GM12878 (cell line): ENCODE measurements at places on chromosomes 11 and 22.

GRCh38 chr11:130997278-130997677 is 81.0 kb upstream of the SNX19 start:
- DNase-seq: no peak

GRCh38 chr11:692824-693414 is 2.1 kb downstream of the DEAF1 start:
- DNase-seq: peak; percentile 8

DNA sequence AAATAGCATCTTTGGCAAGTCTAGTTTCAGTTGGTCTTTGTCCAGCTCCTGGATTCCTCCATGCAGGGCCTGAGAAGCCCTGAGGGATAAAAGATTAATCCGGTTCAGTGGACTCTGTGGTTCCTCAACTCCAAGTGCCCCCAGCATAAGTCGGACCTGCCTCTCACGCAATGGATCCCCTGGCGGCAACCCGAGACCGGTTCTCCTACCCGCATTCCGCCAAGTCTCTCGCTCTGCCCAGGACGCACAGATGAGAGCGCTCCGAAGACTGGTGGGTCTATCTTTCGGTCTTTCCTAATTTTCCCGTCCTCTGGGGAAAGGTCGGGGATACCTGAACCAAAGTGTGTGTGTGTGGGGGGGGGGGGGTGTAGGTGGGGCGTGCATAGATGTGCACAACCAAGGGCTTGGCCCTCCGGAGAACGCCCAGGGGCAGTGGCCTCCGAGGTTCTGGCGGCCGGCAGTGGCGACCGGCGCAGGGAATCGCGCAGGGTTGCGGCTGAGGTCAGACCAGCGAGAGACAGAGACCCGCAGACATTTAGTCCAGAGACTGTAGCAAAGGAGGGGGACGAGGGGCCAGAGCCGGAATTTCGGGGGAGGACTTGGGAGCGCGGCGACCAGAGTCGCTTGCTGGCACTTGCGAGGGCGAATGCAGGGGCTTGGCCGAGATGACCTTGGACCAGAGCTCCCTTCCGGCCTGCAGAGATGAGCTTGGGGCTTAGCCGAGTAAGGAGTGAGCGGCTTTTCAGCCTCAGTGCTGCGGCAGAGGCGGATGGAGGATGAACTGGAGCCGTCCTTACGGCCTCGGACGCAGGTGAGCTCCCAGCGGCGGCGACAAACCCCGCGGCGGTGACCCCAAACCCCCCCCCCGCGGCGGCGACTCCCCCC is 712 bp upstream of the SLC2A11 start:
- no peak for DNase-seq

GRCh38 chr22:24507716-24508115 is 12.6 kb downstream of the UPB1 start:
- no peak for DNase-seq

GRCh38 chr22:49088801-49089791 is 738.6 kb downstream of the BRD1 start:
- no peak for DNase-seq

- no peak for DNase-seq
Measured at GRCh38 chr11:7677071-7677470, 3.8 kb upstream of the CYB5R2 start.

- DNase-seq: no peak
Measured at GRCh38 chr11:46240861-46241260, 36.6 kb upstream of the CREB3L1 start.

- DNase-seq: no peak
Measured at GRCh38 chr22:37267661-37268413, 14.5 kb upstream of the CYTH4 start.

DNA sequence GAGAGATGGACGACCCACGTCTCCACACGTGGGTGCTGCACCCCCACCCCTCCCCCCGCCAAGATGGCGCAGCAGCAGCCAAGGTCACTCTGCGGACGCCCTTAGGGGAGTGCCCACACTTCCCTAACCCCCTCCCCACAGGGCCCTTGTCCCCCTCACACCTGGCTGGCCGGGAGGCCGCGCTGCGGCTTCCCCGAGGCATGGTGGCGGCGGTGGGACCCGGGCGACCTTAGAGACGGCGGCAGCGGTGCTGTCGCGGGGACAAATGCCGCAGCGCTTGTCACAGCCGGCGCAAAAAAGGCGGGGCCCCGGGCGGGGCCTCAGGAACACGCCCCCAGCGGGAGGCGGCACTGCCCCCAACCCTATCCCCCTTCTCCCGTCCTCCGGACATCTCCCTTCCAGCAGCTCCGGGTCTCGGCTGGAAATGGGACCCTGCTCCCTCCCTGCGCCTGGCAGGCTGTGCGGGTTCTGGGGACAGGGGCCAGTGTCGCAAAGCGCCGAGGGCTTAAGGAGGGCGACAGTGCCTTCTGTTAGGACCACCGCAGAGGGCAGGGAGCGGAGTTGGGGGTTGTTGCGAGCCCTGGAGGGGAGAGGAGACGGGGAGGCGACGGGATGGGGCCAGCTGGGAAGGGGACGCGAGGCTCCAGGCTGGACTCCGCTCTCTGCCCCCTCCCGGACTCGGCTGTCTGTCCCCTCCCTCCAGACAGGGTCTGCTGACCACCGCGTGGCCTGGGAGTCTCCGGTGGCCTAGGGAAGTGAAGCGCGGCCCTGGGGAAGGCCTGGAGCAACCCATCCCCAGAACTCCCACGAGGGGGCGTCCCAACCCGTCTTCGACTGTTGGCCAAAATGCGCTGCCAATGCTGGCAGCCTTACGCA is at the start of gene CHCHD10:
CHCHD10 (minus strand) TSS at position 300 of the 876 bp plus-strand sequence; CDS start at position 202, 98 bp downstream.
- DNase-seq: no peak

DNA sequence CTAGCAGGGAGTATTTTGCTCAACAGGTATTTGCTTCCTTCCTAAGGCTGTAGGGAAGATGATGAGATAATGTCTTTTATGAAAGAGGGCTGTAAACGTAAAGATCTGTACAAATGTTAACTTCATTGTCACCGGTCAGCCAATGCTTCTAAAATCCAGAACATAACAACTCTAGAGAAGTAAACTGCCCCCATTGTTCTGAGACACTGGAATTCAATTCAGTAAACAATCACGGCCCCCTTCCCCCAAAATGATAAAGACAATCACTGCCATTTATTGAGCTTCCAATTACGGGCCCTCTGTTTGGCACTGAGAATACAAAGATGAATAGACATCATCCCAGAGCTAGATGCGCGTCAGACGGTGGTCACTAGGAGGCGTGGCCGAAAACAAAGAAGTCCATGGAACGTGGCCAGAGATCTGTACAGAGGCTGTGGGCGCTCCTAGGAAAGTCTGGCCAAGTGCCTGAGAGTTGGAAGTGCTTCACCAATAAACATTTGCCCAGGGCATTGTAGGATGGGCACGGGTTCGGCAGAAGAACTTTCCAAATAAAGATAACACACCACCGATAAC is 576 bp downstream of the TMEM258 start:
- DNase-seq: no peak

DNA sequence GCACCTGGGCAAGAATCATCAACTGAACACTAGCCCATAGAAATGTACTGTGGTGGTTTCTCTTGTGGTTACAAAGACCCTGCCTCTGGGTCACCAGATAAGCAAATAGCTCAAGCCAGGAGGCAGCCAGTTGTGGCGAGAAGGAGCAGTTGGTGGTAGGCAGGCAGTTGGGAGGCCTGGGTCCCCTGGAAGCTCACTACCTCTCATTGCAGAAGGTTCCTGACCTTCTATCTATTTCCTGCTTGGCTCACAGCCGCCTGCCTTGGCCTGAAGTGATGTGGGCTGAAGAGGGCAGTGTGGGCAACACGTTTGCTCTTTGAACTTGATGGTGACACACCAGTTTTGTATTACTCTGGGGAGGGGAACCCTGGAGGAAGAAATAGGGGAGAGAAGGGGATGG is 34.7 kb downstream of the NECTIN1 start:
- no peak for DNase-seq

DNA sequence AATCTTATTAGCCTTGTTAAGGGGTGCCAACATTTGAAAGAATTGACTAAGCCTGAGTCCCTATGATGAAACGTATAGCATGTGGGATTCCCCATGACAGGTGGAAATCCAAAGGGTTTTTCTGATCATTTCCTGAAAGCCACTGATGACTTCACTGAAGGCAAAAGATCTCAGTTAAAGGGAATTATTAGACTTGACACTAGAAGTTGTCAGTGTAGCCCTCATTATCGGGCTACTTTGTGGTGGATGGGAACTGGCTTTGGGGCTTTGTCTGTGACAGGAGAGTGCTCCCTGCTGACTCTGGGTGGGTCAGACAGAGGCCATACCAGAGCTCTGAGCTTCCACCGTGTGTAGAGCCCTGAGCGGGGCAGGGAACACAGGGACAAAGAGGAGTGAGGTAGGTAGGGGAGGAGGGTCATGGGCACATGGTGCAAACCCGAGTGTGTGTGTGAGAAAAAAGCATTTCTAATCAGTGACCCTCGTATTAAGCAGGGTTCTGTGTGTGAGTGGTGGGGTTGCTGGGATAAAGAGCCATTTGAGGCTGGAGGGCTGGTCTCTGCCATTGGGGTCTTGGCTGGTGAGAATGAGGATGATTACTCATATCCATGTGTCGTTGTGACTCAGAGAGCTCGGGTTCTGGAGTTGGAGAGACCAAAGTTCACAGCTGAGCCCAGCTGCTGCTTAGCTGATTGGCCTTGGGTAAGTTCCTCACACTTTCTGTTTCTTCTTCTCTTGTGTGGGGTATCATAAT is 101.1 kb downstream of the GRIK4 start:
- peak; percentile 94 for DNase-seq

DNA sequence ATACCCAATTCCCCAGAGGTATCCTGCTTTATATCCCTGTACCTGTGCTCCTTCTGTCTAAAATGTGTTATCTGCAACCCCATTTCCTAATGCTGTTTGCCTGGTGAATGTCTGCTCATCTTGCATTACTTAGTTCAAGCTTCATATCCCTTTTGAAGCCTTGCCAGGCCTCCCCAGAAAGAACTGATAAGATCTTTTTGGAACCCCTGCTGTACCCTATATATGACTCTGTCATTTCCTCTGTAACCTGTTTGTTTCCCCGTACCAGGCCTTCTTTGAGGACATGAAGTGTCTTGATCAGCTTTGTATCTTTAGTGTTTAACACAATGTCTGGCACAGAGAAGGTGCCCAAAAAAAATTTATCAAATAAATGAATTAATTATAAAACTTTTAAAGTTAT is 77.6 kb downstream of the LIF start:
- no peak for DNase-seq

GRCh38 chr11:107740271-107740670 is 28.4 kb upstream of the SLN start:
- no peak for DNase-seq

GRCh38 chr11:102313238-102313940 is 3.9 kb upstream of the BIRC3 start:
- no peak for DNase-seq

DNA sequence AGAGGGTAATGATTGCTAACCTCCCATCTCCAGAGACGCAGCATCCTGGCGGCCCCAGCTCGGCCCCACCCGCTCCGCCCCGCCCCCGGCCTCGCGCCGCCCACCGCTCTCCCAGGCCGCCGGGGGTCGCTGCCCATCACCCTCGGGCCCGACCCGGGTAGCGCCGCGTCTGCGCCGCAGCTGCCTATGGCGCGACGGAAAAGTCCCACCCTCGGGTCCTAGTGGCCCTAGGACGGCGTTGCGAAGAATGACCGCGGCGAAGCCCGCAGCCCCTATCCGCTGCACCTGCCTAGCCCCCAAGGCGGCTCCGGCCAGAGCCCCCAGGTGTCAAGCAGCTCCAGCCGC is 457 bp downstream of the CPSF7 start:
- no peak for DNase-seq

DNA sequence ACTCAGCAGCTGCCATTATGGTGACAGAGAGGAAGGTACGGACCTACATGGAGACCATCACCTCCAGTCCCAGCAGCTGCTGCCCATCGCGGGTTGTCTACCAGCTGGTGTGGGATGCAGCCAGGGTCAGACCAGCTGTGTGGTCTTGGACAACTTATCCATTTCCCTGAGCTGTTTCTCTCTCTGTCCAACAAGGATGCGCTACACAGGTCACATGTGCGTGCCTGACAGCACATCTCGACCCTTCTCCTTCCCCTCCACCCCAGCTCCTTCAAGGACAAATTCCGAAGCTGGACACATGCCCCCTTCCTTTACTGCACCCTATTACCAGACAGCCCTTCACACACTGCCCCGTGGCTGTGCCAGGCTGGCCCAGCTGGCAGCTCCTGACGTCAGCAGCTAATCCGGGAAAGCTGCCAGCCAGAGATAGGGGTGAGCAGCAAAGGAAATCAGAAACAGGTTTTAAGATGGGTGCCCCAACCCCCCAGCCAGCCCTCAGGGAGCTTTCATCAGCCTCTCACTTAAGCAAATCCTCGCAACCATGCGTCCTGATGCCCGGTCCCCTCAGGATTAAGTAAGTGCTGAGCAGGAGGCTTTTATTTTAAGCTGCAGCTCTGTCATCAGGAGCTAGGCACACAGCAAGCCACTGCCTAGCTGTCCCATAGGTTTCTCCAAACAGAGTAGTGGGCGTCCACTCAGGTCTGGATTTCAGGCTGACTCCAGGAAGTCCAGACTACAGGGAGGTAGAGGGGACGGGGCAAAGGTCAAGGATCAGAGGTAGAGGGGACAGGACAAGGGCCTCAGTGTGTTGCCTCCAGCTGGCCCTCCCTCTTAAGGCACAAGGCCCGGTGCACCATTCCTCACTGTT is 20.3 kb downstream of the TEF start:
- no peak for DNase-seq

GRCh38 chr11:47983464-47984397 is 3.4 kb downstream of the PTPRJ start:
- DNase-seq: no peak

DNA sequence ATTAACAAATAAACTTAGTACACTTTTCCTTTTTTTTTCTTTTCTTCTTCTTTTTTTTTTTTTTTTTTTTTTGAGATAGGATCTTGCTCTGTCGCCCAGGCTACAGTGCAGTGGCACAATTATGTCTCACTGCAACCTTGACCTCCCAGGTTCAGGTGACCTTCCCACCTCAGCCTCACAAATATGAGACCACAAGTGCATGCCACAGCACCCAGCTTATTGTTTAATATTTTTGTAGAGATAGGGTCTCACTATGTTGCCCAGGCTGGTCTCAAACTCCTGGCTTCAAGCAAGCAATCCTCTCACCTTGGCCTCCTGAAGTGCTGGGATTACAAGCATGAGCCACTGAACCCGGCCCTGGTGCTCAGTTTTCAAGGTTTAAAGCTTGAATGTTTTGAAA is 88.9 kb downstream of the ELP4 start:
- no peak for DNase-seq

- no peak for DNase-seq
Measured at GRCh38 chr22:20738394-20739089, 35.4 kb upstream of the SERPIND1 start.

DNA sequence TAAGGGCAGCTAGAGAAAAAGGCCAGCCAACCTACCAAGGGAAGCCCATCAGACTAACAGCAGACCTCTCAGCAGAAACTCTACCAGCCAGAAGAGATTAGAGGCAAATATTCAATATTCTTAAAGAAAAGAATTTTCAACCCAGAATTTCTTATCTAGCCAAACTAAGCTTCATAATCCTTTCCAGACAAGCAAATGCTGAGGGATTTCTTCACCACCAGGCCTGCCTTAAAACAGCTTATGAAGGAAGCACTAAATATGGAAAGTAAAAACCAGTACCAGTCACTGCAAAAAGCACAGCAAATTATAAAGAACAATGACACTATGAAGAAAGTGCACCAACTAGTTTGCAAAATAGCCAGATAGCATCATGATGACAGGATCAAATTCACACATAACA is 30.6 kb upstream of the CASP12 start:
- DNase-seq: no peak

- DNase-seq: no peak
Measured at GRCh38 chr11:118128721-118129470, 23.7 kb downstream of the SCN4B start.

- no peak for DNase-seq
Measured at GRCh38 chr11:95585069-95585751, 204.4 kb downstream of the FAM76B start.

GRCh38 chr11:112780351-112781087 is 180.7 kb upstream of the NCAM1 start:
- no peak for DNase-seq
